GM06990 (cell line): ENCODE measurements at places on chromosomes 5 and 9.

DNA sequence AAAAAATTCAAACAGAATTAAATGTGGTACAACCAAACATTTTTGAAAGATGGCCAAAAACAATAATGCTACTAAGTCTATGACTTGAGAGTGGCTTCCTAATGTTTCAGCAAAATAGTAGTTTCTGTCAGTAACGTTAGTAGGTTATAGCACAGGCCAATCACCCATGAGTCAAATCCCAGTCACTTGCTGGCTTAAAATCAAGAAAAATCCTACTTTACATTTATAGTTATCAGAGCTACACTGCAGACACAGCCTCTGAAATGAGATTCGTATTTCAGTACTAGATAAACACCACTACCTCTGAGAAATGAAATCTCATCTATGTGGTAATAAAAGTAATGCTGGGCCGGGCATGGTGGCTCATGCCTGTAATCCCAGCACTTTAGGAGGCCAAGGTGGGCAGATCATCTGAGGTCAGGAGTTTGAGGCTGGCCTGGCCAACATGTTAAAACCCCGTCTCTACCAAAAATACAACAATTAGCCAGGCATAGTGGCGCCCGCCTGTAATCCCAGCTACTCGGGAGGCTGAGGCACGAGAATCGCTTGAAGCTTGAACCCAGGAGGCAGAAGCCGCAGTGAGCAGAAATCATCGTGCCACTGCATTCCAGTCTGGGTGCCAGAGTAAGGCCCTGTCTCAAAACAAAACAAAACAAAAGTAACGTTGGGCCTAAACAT is 6.1 kb downstream of the ZDHHC21 start:
- DNase-seq, result no peak

DNA sequence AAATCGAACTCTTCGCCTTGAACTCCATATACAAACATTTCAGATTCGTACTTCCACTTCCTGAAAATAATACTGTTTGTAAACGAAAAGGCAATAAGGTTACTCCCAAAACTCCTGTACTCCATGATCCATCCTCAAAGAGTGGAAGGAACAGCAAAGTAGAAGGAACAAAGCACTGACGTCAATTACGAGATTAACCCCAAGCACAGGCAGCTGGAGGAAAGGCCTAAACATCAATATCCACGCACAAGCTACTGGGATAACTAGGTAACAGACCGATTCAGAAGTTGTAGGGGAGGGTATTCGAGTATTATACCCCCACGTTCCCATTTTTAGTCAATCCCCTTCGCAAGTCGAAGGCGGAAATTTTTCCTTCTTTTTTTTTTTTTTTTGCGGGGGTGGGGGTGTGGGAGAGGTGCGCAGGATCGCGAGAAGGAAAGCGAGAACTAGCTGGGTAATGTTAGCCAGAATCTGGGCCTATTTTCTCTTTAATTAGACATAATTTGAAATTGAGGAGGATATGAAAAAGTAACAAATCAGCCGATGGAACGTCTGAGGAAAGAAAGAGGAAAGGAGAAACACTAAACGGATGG is 909 bp downstream of the AFF4 start:
- DNase-seq, result peak; percentile 25

DNA sequence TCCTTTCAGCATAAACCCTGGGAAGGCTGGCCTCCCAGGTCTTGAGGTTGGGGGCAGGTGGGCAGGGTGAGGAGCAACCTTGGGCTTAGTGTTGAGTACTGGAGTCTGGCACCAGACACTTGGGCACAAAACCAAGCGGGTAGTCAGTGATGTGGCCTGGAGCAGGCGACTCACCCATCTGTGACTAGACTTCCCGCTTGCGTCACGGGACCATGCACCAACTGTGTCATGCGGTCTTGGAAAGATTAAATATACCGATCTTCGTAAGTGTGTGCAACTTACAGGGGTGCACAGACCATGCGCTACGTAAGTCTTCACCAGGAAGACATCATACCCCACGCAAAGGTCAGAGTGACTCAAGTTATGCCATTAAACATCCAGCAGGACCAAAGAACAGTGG is 304.4 kb upstream of the IRX4 start:
- no peak for DNase-seq

GRCh38 chr5:87184605-87185004 is 83.1 kb upstream of the RASA1 start:
- DNase-seq, result no peak

GRCh38 chr9:120894321-120895148 is 17.5 kb upstream of the PHF19 start:
- no peak for DNase-seq

DNA sequence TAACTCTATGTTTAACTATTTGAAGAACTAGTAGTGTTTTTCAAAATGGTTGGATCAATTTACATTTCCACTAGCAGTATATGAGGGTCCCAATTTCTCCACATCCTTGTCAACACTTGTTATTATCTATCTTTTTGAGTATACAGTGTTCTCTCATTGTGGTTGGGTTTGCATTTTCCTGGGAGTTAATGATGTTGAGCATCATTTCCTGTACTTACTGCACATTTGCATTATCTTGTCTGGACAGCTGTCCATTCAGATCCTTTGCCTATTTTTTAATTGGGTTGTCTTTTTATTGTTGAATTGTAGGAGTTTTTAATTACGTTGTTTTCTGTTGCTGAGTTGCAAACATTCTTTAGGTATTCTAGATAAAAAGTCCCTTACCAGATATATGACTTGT is 103.4 kb upstream of the LRRTM2 start:
- no peak for DNase-seq

DNA sequence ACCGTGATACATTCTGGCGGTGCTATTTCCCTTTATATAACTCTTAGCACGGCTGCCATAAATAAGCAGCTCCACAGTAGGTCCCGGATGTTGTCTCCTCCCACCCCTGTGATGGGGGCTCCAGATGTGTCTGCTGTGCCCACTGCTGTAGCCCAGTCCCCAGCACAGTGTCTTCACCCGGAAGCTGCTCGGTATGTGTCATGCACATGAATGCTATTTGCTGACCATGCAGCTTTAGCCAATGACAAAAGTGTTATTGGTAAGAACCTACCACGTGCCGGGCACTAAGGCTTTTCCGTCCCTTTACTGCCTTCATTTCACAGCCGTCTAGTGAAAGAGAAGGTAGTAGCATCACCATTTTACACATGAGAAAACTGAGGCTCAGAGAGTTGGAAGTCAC is 20.2 kb downstream of the HRH2 start:
- DNase-seq, result no peak

- no peak for DNase-seq
These were observed 765.3 kb downstream of the MTRR start for GRCh38 chr5:8634219-8634618.

GRCh38 chr9:107147134-107147533 is 135.9 kb upstream of the RAD23B start:
- DNase-seq, result no peak

DNA sequence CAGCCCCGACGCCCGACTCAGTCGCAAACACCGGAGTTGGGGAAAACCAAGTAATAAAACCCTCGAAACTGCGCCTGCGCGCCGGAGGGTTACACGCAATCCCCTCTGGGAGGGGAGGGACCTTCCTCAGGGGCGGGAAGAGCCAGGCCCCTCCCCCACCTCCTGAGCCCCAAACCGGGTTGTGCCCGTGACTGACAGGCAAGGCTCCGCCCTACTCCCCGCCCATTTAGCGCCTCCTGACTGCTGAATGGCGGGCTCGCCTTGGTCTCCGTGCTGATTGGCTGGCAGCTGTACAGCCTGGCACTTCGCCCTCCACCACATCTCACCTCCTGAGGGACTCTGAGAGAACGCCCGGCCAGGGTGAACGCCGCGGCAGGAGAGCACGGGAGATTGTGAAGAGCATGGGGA is at the start of gene PRDM9:
Gene PRDM9, plus strand, starts transcription at position 332 of the 408 bp plus-strand sequence. CDS start 1,425 bp downstream, outside the sequence.
- DNase-seq, result peak; percentile 0

GRCh38 chr5:91487420-91487819 is 104.3 kb upstream of the ARRDC3 start:
- DNase-seq, result no peak

DNA sequence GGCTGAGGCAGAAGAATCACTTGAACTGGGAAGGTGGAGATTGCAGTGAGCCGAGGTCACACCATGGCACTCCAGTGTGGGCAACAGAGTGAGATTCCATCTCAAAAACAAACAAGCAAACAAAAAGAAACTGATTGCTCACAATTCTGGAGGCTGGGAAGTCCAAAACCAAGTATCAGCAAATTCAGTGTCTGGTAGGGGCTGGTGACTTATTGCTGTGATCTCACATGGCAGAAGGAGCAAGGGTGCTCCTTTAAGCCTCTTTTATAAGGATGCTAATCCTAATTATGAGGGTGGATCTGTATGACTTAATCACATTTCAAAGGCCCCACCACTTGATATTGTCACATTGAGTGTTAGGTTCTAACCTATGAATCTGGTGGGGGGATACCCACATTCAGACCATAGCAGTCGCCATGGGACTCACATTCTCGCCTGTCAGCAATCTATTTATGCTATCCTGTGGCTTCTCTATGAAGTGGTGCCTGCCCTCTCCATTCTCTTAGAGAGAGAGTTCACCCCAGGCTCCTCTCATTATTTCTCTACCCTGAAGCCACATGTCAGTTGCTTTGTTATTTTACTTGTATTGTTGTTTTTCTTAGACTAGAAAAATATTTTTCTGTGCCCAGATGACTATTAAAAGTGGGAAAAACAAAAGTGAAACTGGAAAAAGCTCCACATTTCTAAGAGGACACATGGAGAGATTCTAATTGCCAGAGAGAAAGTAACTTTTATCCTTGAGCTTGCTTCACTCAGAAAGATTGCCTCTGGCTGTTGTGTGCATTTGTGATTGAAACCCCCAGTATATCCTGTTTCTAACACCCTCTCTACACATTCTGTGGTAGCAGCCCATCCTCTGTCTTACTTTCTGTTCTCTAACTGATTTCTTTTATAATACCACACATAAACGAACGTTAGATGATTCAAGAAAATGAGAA is 18.8 kb upstream of the PRLR start:
- DNase-seq, result no peak

GRCh38 chr9:98057138-98057799 is 737 bp downstream of the NANS start:
- DNase-seq, result no peak

- DNase-seq, result no peak
These were observed 64.3 kb downstream of the GOLM1 start for GRCh38 chr9:86034863-86035734.
